ENCODE measurements at places on chromosomes 6 and 20.

DNA sequence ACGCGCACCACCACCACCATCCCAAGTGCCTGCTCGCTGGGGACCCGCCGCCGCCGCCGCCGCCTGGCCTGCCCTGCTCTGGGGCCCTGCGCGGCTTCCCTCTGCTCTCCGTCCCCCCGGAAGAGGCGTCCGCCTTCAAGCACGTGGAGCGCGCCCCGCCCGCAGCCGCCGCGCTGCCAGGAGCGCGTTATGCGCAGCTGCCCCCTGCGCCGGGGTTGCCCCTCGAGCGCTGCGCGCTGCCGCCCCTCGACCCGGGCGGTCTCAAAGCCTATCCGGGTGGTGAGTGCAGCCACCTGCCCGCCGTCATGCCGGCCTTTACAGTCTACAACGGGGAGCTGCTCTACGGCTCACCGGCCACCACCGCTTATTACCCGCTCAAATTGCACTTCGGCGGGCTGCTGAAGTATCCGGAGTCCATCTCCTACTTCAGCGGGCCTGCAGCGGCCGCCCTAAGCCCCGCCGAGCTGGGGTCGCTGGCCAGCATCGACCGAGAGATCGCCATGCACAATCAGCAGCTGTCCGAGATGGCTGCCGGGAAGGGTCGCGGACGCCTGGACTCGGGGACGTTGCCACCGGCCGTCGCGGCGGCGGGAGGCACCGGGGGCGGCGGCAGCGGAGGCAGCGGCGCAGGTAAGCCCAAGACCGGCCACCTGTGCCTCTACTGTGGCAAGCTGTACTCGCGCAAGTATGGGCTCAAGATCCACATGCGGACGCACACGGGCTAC, 7.2 kb downstream of the PRDM13 start:
- DNase-seq = no peak

- DNase-seq = no peak
Observed at GRCh38 chr20:47036091-47036870, 141.6 kb downstream of the EYA2 start.

DNA sequence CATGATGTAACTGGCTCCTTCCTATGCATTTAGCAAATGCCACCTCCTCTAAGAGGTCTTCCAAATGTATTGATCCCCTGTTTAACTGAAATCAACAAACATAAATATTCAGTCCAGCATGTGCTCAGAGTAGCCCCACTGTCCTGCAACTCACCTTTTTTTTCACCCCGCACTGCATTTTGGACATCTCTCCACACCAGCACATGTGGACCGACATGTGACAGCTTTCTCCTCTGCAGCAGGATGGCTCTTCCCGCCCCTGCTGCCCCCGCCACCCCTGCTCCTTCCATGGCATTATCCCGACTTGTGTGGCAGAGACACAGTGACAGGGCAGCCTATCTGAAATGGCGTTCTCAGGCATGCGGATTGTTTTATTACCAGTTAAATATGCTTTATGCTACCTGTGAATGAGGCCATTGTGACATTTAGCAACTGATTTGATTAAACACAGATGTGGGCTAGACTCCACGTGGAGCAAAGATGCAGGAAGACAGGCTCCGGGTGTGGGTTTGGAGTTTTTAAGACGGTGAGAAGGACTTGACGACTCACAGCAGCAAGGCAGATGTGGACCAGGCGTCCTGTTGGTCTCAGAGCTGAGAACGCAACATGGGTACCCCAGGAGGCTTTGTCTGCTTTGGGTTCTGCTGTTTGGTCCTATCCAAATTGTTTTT, 161.2 kb downstream of the EYA2 start:
- DNase-seq = no peak

- no peak for DNase-seq
Observed at GRCh38 chr6:169848946-169849345, 97.5 kb downstream of the ERMARD start.

DNA sequence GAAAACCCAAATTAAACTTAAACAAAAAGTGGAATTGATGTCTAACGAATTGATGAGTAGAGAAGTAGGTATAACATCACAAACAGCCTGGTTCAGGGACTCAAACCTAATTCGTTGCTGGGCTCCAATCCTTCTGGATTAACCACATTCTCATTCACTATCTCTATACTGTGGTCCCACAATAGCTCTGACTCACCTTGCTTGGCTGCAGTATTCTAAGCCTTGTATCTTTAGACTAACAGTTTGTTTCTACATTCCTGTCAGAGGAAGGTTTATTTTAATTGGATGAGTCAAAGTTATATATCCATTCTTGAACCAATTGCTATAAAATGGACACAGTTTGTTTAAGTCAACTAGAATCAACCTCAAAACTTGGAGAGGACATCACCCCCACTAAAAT, 530.5 kb upstream of the PTCHD4 start:
- no peak for DNase-seq

DNA sequence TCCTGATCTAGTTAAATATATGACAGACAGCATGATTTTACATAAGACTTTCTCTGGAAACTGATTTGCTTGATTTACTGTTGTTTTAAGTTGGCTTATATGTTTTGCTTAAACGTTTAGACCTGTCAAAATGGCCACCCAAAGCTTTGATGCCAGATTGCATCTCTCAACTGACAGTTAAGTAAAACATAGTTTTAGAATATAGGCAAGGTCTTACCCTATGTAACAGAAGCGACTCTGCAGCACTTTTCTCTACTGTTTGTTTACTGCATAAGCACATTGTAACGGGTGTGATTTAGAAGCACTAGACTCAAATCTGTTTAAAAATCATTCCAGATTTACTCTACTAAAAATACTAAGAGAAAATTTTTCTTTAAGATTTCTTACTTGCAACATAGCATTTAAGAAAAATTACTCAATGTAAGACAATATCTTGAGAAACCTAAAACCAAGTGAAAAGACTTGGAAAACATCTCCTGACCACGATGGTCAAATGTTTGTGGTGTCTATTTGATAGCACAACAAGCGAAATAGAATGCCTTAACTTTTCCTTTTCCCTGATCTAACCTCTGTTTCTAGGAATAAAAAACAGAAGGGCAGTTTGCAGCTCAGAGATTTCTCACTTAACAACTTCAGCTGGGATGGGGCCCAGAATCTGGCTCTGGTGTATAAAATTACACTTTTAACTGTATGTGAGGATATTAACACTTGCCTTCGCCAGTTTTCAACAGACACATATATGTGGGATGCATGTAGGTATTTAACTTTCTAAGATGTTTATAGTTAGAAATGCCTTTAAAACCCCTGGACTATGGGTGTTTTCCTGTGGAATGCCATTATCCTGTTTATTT, 47.4 kb downstream of the AIG1 start:
- no peak for DNase-seq

DNA sequence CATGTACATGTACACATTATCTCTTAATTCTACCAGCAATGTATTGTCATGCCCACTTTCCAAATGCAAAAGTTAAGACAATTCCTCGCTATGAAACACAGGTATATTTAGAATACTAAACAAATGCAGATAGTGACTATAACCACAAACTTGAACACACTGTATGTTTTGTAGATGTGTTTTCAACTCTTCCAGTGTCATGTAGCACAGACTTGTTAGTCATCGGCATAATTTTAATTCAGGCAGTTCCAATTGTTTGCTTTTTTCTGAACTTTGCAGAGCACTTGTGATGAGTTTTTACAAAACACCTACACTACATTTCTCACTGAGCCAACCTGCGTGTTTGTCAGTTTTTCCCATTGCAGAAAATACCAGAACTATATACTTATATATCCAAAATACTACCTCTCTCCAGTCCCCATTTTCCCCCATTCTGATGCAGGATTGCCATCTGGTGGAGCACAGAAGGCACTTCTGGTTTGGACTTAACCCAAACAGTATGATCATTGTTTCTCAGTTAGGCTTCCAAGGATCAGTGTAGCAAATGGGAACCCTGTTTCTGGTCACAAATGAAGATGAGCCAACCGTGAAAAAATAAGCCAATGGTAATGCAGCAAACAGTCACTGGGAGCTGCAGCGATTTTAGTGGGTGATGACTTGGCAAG, 143.4 kb downstream of the ADGRB3 start:
- DNase-seq = no peak

- DNase-seq = no peak
Observed at GRCh38 chr6:158018041-158018771, 36.5 kb downstream of the SYNJ2 start.

GRCh38 chr6:36781669-36782068, 57.6 kb downstream of the CPNE5 start:
- no peak for DNase-seq

DNA sequence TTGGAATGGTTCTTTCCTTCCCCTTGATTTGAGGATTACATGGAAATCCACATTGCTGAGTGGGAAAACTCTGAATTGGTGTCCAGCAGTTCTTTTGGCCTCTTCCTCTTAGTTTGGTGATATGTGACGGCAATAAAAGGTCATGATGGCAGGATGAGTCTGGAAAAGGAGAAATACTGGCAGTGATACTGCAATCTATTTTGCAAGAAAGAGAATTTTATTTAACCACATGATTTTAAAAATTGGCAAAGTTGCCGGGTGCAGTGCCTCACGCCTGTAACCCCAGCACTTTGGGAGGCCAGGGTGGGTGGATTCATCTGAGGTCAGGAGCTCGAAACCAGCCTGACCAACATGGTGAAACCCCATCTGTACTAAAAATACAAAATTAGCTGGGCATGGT, 73.1 kb downstream of the ADTRP start:
- DNase-seq = no peak

All from GM19239 (cell line).